ENCODE measurements at places on chromosomes 4 and X. TPM values are rescaled to one million over a fixed set of nuclear protein-coding genes. Genes with fewer than 3 reads are reported as not detected.

GRCh38 chrX:82764521-82764920, 743.6 kb upstream of the POU3F4 start:
- no peak for DNase-seq

- no peak for DNase-seq
Observed at GRCh38 chrX:9465380-9466123, 694 bp downstream of the TBL1X start.

- DNase-seq, result no peak
Observed at GRCh38 chrX:30900227-30900626, 11.2 kb upstream of the TAB3 start.

Gene THOC2
- polyA plus RNA-seq, result 95.2 TPM

Gene SLC25A5
- polyA plus RNA-seq, result 155 TPM

Gene MND1
- 15.7 TPM for polyA plus RNA-seq
